ENCODE measurements at places on chromosomes 7 and 10.

- DNase-seq: no peak
Observed at GRCh38 chr10:4033341-4033896, 248.4 kb upstream of the KLF6 start.

- no peak for DNase-seq
Observed at GRCh38 chr10:29554660-29555059, 80.1 kb downstream of the SVIL start.

- DNase-seq: no peak
Observed at GRCh38 chr7:125355899-125356298, 426.3 kb upstream of the POT1 start.

- no peak for DNase-seq
Observed at GRCh38 chr7:11452476-11452875, 379.5 kb downstream of the THSD7A start.

DNA sequence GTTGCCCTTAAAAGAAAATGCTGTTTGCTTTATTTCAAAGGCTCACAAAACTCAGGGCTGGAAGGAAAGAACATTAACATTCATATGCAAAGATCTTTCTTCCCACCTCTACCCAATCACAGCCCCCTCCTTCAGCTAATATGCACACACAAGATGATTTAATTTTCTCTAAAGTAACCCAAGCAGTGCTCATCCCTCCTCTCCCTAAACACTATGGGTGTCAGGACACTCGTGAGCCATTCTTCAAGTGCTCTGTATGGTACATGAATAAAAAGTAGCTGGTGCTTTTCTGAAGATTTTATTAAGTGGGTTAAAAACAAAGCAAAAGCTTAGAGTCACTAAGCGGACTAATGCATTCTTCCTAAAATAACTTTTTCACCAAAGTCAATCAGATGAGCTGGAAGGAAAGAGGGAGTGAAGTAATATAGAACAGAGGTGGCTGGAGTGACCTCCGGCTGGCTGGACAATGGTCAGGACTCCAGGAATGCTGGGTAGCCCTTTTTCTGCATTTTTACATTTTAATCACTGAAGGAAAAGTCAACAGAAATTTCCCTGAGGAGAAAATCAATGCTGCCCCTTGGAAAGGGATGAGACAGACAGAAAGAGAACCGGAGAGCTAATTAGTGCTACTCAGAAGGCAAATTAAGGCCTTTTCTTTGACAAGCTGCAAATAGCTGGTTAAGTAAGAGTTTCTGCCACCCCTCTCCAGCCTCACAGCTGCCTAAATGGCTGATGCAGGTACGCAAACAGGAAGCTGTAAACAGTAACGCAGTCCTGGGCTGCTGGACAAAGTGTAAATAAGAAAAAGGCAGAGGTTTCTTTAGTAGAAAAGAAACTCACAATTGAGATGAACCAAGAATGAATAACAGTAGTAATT lies 6.6 kb downstream of the DGKI start:
- DNase-seq: no peak

DNA sequence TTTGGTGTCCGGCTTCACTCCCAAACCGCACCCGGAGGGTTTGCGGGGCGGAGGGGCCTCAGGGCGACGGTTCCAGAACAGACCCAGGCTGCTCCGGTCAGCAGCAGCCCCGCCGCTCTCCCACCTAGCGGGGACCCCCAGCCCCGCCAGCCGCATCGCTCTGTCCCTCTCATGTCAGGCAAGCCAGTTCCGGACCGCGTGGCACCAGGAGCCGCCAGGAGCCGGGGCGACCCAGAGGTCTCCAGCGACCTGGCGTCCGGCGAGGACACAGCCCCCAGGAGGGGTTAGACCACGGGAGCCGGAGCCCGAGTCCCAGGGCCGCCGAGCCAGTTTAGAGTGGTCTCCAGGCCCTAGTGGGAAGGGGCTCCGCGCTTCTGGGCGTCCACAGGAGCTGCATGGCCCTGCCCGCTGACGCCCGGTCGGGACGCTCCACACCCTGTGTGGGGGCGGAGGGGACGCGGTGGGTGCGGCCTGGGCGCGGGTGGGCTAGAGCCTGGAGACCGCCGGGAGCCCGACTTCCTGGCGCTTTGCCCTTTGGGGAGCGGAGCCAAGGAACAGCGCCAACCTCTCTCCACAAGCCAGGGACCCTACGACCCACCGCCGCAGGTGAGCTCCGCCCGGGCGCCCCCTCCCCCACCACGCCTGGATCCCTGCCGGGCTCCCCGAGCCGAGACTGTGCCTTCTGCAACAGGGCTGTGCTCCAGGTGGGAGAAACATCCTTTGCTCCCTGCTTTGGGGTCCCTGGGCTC lies 43.4 kb downstream of the ZNF117 start:
- no peak for DNase-seq

GRCh38 chr10:69895759-69896158 lies 94.1 kb downstream of the COL13A1 start:
- DNase-seq: no peak

- DNase-seq: no peak
Observed at GRCh38 chr10:14378387-14378960, 47.8 kb upstream of the FRMD4A start.

DNA sequence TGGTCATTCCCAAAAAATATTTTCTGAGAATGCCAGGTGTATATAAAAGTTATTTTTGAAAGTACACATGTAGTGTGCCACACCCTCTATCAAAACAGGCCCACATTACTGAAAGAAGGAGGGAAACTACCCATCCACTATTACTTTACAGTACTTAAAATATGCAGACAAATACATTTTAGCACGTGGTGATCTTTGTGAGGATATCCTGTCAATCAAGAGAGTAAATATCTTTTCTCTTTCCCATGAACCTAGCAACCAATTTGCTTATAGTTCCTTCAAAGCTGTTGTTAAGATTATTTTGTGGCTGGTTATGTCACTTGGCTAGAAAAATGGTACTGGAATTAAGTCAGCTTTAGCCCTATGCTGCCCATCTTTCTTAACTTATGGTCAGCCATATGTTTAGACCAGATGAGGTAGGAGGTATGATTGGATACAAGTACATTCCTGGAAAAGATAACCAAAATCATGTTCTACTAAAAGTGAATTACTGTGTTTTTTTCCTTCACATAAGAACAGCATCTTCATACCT lies 70.1 kb downstream of the AUTS2 start:
- no peak for DNase-seq

- DNase-seq: no peak
Observed at GRCh38 chr10:79438021-79438698, 7.3 kb downstream of the ZCCHC24 start.

Measured in stimulated activated CD8-positive, alpha-beta memory T cell treated with anti-CD3 and anti-CD28 coated beads, Interleukin-7, amount 100 ng/mL, for 1 hour (primary cell).